GM13977 (cell line): ENCODE measurements at places on chromosomes 13 and 19.

DNA sequence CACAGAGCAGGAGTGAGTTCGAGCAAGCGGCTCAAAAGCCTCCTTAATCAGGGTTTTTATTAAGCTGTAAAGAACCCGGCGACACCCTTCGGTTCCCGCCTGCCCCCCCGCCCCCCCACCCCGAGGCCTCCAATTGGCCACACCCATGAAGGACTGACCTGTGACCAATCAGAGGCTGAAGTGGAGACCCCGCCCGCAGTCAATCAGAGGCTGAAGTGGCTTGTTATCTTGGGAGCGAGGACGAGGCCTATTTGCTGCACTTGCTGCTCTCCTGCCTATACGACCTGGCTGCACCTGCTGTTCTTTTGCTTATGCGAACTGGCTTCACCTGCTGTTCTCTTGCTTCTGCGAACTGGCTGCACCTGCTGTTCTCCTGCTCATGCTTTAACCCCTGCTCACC is 844.9 kb downstream of the OLFM4 start:
- no peak for DNase-seq

- no peak for DNase-seq
These were observed 44.3 kb downstream of the SHISA2 start for GRCh38 chr13:26007261-26008125.

DNA sequence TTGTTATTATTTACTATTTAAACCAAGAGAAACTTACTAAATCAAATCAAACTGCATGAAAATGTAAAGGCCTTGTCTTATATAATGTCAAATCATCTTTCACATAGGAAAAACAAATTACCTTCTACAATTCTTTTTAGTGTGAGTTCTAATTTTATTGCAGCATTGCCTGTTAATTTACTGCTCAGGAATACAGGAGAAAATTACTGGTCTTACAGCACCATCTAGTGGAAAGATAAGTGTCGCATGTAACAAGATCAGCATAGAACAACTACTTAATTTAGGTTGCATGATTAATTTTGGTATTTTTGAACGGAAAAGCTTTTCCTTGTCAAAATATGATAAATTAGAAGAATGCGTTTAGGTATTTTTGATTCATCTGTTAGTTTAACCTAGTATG is 502.7 kb downstream of the UQCRFS1 start:
- DNase-seq, result no peak

GRCh38 chr19:29881386-29881785 is 60.7 kb upstream of the URI1 start:
- DNase-seq, result no peak

DNA sequence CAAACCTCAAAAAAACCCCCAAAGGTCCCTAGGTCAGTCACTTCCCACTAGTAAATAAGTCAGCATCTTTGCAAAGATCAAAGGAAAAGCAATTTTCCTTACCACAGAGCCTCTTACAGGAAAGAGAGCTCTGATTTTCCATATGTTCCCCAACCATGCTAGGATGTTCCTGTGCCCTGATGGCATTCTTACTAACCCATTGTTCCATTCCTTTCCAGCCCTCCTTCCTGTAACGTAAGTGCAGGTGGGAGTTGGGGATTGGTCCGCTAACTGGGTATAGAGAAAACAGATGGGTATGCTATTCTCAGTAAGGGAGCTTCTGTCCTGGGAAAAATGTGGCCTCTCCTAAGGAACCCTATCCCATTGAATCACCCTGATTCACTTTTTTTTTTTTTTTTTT is 14.3 kb downstream of the DPRX start:
- no peak for DNase-seq

DNA sequence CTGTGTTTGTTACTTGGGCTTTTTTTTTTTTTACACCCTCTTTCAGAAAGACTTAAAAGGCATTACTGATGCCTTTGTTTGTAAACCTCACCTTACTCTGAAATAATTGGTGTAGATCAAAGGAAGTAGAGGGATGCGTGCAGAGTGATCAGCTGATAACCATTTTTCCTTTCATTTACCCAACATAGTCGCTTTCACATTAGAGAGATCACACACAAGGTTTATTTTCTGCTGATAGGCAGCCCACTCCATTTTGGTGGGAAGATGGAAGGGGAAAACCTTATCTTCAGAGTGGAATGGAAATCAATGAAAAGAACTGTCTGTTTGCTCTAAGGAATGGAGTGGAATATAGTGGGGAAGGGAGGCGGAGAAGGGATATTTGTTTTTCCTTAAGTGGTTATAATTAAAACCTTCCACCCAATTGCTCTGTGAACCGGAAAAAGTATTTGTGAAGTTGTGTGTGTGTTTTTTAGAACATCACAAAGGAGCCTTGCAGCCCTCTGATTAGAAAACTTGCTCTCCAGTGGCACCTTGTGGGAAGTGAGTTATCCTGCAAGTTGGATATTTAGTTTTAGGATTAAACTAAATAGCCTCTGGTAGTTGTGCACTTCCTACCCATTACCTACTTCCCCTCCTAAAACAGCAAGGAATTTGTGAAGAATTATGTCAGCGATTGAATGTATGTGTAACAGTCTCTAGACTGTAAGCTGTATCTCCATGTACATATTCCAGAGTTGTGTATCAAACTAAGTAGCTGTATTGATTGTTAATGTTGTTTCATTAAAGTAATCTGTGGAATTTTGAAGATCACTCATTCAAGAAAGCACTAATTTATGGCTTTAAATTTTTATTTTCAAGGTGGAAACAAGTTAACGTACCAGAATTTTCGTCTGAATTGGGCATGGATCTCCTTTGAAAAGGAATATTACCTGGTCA is 76.8 kb downstream of the FREM2 start:
- DNase-seq, result peak; percentile 13

- peak; percentile 56 for DNase-seq
These were observed at the start of gene TEAD2 for GRCh38 chr19:49362048-49362928. Gene TEAD2 (minus strand): TSS chr19:49362416. CDS start chr19:49360075, 2,341 bp downstream.

GRCh38 chr13:81540777-81541176 is 1199.9 kb upstream of the SPRY2 start:
- no peak for DNase-seq

DNA sequence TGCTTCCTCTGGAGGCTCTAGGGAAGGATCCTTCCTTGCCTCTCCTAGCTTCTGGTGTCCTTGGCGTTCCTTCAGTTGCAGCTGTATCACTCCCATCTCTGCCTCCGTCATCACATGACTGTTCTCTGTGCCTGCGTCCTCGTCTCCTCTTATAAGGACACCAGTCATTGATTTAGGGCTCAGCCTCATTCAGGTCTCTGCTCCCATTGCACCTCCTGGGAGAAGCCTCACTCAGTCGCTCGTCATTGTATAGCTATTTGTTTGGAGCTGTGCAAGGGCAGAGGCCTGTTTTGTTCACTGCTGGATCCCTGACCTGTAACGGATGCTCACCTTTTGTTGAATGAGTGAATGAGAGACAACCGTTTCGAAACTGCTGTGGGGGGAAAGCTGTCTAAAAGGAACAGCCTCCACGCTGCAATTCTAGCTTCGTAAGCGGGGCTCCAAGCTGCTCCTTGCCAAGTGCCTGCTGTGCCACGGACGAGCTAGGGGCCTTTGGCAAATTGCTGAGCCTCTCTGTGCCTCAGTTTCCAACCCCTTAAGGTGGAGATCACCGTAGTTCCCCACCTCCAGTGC is 17.2 kb downstream of the BRSK1 start:
- no peak for DNase-seq

DNA sequence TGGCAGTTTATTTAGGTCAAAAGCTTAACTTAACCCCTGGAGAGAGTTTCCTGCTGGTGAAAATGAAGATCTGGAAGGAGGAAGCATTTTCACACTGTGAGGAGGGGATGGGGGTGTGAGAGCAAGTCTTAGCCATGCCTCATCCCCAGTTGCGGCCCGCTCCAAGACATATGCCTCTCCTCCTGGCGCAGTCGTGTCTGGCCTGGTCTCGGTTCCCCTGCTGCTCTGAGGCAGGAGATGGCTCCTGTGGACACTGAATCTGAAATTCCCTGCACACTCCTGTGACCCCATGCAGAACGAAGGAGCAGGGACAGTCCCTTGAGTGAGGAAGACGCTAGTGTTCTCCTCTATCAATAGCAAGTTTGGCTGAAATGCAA is 360 bp upstream of the ZNF69 start:
- no peak for DNase-seq

GRCh38 chr13:20356444-20356843 is 124.3 kb upstream of the GJB6 start:
- DNase-seq, result no peak

DNA sequence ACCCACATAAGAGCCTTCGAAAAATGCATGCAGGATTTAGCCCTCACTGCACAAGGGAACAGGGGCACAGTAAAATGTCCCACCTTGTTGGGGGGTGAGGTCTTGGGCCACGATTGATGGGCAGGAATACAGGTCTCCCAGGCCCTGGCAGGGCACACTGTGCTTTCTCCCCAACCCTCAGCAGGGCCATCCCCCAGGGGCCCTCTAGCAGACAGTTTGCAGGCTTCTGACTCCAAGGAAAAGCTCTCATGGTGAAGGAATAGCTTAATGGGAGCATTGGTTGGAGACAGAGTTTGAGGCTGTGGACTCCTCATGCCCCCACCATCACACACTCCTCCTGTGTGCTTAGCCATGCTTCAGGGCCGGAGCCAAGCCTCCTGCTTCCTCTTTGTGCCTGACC is 484.6 kb downstream of the ZNF536 start:
- no peak for DNase-seq

- no peak for DNase-seq
These were observed 76.4 kb upstream of the MCF2L start for GRCh38 chr13:112892426-112893206.

DNA sequence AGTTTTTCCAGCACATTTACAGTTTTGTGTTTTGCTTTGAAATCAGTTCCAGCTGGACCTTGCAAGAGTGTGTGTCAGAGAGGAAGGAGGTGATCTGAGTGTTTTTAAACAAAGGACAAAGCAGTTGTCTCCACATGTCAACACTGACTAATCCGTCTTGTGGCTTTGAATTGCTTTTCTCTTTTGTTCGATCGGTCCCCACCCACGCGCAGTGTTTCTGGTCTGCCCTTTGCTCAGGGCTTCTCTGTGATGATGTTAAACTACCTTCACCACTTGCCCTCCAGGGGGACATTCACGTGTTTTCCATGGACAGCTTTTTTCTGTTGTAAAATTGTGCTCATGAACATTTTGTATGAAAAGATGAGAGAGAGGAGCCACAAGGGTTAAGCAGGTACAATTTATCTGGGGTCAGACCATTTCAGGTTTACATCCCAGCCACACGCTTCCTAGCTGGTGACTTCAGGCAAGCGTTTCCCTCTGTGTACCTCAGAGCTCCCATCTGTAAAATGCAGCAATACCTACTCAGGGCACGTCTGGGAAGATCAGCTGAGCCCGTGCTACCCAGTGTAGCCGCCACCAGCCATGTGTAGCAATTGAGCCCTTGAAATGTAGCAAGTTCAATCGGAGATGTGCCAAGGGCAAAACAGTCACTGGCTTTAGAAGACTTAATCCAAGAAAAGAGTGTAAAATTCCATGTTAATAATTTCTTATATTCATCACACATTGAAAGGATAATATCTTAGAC is 13.5 kb upstream of the PLA2G4C start:
- peak; percentile 58 for DNase-seq

- no peak for DNase-seq
These were observed 246.9 kb upstream of the DACH1 start for GRCh38 chr13:72113931-72114330.

GRCh38 chr19:16334411-16334810 is 9.8 kb downstream of the KLF2 start:
- DNase-seq, result no peak

DNA sequence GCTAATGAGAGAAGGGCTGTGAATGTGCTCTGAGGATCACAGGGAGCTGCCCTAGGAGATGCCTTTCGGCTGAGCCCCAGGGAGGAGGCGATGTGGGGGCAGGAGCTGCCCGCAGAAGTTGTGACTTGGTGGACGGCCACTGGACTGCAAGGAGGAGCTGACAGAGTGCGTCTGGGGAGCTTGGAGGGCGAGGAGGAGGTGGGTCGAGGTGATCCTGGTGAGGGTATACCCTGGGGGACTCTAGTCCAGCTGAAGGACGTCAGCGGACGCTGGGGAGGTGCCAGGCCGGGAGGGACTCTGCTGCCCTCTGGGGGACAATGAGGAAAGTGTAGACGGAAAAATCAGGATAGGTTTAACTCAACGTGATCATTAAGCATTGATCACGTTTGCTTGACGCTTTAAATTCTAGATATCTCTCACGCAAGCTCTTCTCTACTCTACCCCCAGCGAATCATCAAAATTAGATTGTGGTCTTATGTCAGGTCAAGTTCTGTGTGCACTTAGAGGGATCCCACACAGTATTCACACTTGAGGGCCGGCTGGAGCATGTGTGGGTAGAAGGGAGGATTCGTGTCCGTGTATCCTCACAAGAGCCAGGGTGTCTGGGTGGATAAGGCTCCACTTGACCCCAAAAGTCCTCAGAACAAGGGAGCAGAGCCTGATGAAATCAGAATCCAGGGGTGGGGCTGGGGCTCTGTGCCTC is 3.3 kb upstream of the CEACAM7 start:
- peak; percentile 58 for DNase-seq

DNA sequence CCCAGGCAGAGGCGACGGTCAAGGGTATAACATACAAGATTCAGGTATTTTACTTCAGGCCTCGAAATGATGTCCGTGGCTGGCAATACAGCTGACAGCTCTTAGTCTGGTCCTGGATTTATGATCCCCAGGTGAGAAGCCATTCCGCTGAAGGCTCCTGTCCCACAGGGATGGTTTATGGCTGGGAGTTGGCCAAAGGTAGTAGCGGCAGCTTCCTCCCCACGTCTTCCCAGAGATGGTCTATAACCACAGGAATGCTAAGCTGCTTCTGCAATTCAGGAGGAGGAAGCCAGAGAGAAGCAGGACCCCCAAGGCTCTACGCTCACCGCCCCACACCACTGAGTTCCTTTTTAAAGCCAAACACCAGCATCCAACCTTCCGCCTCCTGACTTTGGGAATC is 27.1 kb downstream of the OLFM2 start:
- DNase-seq, result no peak

- DNase-seq, result no peak
These were observed 198.6 kb downstream of the RGCC start for GRCh38 chr13:41655997-41656396.

DNA sequence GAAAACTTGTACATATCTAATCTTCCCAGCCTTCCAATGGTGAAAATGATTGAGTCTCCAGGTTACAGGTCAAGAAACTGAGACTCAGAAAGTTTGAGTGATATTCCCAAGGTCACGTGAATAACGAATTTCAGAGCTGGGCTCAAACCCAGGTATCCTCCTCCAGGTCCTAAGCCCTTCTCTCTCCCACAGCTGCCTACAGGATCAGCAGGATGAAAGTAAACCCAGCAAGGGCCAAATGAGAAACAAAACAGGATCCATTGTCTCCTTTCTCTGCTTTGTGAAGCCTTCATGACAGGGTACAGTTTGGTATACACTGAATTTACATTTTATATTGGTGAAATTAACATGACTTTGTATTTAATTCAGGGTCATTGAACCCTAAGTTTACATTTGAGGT is 208.1 kb downstream of the RBM26 start:
- DNase-seq, result no peak
